ENCODE measurements at places on chromosomes 1 and 21.

GRCh38 chr1:240014051-240014450 is 77.6 kb upstream of the FMN2 start:
- DNase-seq, result no peak

- DNase-seq, result peak; percentile 11
Observed at GRCh38 chr21:35400233-35400939, 351.3 kb upstream of the RUNX1 start.

DNA sequence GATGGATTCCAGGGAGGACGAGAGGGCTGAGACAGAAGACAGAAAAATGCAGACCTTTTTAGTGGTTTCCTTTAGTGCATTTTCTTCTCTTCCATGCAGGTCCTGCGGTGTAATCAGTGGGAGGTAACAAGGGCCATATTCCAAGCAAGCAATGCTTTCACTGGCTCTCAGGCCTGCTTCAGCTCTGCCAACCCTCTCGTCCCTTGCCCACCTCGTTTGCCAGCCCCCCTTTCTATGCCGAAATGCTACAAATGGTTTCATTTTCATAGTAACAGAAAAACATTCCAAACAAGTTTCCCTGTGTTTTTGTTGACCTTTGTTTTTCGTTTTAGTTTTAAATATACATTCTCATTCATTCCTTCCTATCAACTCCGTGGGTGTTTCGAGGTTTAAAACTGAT is 443.1 kb downstream of the TTLL7 start:
- DNase-seq, result no peak

DNA sequence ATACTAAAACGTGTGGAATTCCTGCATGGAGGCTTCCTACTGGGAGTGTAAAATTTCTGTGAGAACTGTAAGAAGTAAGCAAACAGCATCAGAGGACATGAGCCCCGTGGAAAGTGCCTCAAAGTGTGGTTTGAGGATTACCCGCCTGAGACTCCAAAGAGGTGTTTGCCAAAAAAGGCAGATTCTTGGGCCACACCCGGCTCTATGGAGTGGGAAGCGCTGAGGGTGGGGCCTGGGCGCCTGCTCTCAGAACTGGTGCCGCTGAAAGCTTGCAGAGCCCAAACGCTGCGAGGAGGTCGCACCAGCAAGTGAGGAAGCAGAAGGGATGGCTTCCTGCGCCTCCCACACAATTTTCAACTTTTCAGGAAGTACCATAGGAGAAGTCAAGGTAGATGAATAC is 43.0 kb upstream of the PSEN2 start:
- DNase-seq, result peak; percentile 4

DNA sequence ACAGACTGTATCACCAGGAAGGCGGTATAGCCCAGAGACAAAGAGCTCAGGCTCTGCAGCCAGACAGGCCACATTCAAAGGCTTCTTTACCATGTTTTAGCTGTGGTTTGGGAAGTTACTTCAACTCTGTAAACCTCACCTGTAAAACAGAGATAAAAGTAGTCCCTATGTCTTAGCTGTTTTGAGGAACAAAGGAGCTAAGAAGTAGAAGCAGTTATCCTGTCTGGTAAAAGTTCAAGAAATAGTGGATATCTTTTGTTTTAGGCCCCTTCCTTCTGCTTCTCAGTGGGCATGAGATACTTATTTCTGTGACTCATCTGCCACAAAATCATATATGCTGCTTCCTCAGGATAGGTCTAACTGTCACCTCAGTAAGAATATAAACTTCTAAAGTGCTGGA is 6.5 kb downstream of the CD34 start:
- DNase-seq, result no peak
